A375 (cell line): ENCODE measurements at places on chromosomes 2 and 18. TPM values are rescaled to one million over a fixed set of nuclear protein-coding genes. Genes with fewer than 3 reads are reported as not detected.

The CACNB4 gene
- total RNA-seq = 0.11 and 0.34 TPM in 2 replicates

The RBM43 gene
- 2.7 and 3.7 TPM in 2 replicates for total RNA-seq

The MC2R gene
- total RNA-seq = not detected in 2 replicates

The HOXD10 gene
- total RNA-seq = 0.80 and 1.9 TPM in 2 replicates

The IL1RL2 gene
- not detected in 2 replicates for total RNA-seq

The SGPP2 gene
- not detected in 2 replicates for total RNA-seq

The RAD51AP2 gene
- 0.08 and 0.11 TPM in 2 replicates for total RNA-seq

The REG3G gene
- total RNA-seq = 1.1 TPM in 1 of 2 replicates, not detected in the other

The LDLRAD4 gene
- under 0.01 and 1.6 TPM in 2 replicates for total RNA-seq

The ALK gene
- total RNA-seq = 0.32 and 0.34 TPM in 2 replicates

The TRABD2A gene
- total RNA-seq = 3.2 and 4.0 TPM in 2 replicates

The CRYGC gene
- not detected in 2 replicates for total RNA-seq

The CXCR1 gene
- total RNA-seq = not detected in 2 replicates

The IL36B gene
- total RNA-seq = not detected in 2 replicates

The SCYGR4 gene
- total RNA-seq = not detected in 2 replicates

The RIT2 gene
- not detected in 2 replicates for total RNA-seq

The ACKR3 gene
- total RNA-seq = not detected in 2 replicates

The WNT6 gene
- total RNA-seq = not detected in 2 replicates

The GDF7 gene
- 0.04 and 0.11 TPM in 2 replicates for total RNA-seq

The ATP8B1 gene
- not detected in 2 replicates for total RNA-seq
